ENCODE measurements at places on chromosomes 2 and 18.
A peak's percentile ranks its signal among the peaks of the same experiment; 100 is the strongest.

- DNase-seq, result no peak
Measured at GRCh38 chr2:84257831-84258230, 201.2 kb downstream of the SUCLG1 start.

- no peak for DNase-seq
Measured at GRCh38 chr2:186588421-186588820, 1.4 kb upstream of the ITGAV start.

GRCh38 chr18:52602820-52603219 is 262.8 kb downstream of the DCC start:
- DNase-seq, result no peak

- DNase-seq, result peak; percentile 85
Measured at GRCh38 chr18:34224423-34225217, at the start of gene NOL4. TSS of gene NOL4 (minus strand) at chr18:34224913. CDS start at chr18:34223253, 1,660 bp downstream.

- DNase-seq, result no peak
Measured at GRCh38 chr2:62871506-62871905, 166.0 kb downstream of the EHBP1 start.

DNA sequence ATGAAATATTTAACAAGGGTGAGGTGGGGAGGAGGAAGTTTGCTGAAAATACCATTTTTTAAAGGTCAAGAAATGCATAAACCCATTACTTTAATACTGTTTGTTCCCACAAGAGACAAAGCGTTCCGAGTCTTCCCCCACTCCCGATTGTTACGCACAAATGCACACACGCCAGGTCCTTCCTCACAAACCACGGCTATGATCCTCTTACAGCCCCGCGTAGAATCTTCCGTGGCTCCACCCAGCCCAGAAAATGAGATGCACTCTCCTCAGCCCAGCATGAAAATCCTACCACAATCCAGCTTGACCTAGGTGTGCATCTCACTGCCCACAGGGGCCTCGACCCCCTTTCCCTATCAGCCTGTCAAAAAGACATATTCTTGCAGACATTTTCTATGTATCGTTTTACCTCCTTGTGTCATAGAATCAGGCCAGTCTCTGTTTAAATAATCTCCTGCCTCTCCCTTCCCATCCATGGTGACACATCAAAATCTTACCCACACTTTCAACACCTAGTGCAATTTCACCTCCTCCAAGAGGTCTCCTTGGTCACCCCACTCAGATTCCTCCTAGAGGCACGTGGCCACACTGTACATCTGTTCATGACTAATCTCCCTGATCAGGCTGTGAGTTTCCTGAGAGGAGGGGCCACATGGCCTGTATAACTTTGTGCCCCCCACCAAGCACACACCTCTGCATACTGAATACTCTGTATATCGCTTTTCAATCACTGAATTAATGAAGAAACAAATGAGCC is 491.0 kb upstream of the KLHL29 start:
- DNase-seq, result no peak

DNA sequence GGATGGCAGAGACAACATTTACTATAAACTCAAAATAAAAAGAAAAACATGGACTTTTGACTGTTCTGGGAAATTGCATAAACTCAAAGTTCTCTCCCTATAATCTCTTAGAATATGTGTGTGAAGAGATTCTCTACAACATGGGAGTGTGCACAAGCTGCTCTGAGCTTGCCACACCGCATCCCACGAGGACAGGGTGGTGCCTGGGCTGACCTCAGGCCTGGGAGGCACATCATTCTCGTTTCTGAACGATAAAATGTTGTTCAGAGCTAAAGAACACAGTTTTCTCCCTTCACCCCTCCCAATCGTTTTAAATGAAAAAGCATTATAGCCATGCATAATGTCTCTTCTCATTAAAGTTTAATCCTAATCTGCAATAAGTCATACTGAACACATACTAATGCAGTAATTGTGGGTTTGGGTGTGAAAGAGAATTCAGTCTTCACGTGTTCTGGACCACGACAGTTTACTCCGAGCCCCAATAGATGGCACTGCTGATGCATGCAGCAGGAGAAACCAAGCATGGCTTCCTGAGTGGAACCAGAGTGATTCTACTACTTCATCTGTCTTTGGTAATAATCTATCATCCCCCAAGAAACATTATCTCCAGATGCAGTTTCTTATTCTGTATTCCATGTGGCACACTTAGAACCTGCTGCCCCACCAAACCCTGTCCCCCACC is 46.9 kb upstream of the LAMA1 start:
- no peak for DNase-seq

GRCh38 chr2:102239344-102239743 is 52.5 kb downstream of the IL1RL2 start:
- no peak for DNase-seq

GRCh38 chr18:50579061-50579774 is 19.3 kb downstream of the MAPK4 start:
- no peak for DNase-seq

DNA sequence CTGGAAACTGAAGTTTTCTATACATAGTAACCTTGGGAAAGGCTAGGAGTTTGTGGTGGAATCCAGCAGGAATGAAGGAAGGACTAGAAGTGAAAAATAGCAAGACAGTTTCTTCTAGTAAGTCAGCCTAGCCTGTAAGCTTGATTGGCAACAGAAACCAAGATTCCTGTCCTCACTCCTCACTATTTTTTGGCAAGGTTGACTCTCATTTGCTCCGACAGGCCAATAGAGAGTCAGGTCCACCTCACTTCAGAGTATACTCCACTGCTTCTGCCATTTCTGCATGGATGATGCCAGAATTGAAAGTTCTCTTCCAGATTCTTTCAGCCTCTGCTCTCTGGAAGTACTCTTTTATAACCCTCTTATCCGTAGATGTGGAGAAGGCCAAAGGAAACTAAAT is 352.4 kb downstream of the ZNF516 start:
- no peak for DNase-seq

- no peak for DNase-seq
Measured at GRCh38 chr2:221463241-221463896, 108.7 kb downstream of the EPHA4 start.

DNA sequence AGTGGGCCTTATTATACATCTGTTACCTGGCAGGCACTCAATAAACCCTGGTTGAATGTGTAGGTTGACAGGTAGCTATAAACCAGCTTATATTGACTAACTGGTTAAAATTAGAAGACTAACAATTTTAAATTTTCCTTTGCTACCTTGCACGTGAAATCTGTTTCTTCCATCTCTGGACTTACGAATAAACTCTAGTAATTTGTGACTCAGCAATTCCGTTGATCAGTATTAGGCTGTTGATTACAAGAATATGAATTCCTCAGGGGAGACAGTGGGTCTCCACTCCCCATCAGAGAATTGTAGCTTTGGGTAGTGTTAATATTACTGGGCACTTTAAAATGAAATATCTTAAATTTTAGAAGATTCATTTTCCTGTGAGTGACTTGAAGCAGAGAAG is 137.8 kb upstream of the SP5 start:
- no peak for DNase-seq

DNA sequence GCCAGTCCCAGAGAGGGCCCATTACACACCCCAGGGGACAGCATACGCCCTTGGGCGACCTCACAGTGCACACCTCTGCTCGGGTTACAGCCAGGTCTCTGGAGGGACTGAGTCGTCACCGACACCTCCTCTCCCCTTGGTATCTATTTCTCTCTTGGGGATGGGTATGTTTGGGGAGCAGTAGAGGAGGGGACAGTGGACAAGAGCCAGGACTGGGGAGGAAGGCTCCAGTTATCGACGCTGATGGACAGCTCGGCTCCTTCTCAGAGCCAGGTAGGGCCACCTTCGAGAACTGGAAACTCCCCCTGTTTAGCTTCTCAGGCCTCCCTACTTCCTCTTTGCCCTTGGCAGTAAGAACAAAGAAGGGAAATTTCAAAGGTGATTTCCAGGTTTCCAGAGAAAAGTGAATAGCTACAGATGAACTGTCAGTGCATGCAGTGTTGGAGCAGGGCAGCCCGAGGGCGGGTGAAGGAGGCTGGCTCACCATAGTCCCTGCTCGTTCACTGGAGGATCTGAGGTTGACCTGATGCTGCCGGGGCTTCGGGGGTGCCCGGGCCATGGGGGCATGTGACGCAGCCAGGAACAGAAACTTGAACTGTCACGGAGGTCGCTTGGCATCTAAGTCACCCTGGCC is 4.4 kb upstream of the SEMA4C start:
- DNase-seq, result peak; percentile 81

DNA sequence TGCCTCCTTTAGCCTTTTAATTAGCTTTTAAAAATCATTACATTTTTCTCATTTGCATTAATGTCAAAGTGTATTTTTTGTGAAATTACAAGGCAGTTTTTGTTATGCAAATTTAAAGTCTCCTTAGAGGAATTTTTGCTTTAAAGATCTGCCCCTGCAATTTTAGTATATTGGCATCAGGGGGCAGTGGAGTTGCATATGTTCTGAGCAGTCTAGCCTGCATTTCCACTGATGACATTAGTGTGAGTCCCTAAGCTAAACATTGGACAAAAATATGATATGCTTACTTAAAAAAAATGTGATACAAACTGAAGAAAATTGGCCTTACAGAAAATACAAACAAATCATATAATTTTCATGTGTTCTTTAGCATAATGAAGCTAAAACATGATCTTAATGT is 426.5 kb downstream of the SLC4A3 start:
- no peak for DNase-seq

DNA sequence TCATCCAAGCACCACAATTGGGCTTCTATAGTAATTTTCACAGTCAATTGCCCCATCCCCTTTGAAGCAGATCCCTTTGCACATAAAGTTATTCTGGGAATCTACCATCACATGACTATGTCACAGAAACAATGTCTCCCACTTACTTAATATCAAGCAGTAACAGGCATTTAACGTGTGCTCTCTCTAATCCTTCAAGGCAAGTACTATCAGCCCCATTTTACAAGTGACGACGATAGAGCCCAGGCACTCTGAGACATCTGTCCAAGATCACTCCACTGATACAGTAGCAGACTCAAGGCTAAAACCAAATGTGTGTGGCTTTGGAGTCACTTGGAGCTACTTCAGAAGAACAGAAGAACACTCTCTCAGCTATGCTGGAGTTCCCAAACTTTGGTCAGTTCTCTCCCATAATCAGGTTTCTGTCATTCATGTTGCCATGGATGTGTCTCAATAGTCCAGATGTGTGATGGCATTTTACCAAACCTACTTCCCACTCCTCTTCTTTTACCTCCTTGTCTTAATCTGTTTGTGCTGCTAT is 39.7 kb downstream of the PID1 start:
- no peak for DNase-seq

DNA sequence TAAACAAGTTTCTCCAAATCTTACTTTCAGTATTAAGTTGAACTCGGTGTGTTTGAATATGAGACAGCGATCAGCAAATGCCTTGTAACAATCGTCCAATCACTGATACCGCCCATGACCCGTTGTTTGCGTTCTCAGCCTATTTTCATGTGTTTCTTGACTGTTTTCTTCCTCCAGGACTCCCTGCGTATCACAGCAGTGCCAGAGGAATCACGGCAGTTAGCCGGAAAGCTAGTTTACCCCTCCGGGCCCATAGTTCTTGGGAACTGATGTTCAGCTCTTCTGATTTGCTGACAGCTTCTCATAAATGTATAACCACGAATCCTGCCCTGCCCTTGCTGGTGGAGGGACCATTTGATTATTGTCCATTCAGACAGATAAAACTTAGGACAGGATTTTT is 42.2 kb upstream of the TPO start:
- no peak for DNase-seq

DNA sequence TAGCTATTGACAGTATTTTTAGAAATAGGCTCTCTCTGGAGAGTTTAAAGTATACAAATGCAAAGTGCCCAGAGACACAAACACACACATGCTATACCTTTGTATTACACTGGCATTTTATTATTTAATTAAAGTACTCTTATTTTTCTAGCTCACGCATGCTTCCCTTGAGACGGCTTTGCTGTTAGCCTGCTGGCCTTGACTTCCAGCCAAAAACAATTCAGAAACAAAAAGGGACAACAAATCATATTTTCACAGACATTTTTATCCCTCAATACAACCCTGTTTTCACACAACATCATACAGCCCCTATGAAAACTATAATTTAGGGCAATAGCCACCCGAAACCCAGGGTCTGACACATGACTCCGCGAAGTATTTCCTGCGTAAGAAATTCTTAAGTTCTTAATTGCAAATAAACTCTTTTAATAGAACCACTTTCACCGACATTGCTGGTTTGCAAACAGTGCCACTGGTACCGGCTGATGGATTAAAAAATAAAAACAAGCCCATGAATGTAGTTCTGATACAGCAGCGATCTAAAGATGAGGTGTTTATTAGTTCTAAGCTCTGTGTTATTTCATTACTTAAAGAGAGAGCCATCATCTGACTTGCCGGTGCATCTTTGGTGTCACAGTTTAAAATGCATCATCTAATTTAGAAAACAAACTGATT is 185.1 kb downstream of the TCF4 start:
- no peak for DNase-seq

DNA sequence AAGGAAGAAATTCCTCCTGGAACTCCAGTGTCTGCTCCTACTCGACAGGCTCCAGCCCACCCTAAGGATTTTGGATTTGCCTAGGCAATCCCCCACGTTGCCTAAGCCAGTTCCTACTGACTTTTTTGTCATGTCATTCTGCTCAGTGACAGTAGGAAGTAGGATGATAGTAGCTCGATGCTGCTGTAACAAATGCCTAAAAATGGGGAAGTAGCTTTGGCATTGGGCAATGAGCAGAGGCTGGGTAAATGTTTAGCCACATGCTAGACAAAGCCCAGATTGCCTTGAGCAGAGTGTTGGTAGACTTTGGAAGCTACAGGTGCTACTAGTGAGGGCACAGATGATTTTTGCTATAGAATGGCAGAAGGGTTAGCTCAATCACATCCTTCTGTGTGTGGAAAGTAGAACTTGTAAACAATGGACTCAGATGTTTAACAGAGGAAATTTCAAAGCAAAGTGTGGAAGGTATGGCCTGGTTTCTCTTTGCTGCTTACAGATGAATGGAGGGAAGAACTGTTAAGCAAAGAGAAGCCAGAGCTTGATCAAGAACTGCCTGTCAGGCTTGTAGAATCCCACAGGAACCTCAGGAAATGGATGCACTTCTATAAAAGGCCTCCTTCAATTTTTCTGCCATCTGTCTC is 154.8 kb downstream of the RNF144A start:
- DNase-seq, result no peak

- no peak for DNase-seq
Measured at GRCh38 chr2:225761396-225761795, 361.9 kb downstream of the NYAP2 start.

DNA sequence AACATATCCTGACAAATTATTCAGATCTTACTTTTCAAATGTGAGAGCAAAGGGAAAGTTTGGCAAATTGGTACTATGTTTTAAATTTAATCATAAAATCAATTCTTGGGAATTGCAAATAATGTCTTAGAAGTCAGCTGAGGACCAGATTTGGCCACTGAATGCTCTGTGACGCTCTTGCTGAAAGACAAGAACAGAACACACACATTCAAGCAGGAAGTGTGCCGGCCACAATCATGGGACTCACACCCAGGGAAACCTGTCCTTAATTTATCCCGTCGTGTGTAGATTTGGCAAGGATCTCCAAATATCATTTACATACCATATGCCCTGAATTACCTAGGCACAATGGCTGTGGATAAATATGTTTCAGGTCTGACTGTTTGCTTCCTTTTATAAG is 253.1 kb downstream of the TCF4 start:
- peak; percentile 36 for DNase-seq
